ENCODE measurements at places on chromosomes 1 and 21.

GRCh38 chr1:10068605-10069294 lies 36.0 kb downstream of the UBE4B start:
- DNase-seq: no peak

DNA sequence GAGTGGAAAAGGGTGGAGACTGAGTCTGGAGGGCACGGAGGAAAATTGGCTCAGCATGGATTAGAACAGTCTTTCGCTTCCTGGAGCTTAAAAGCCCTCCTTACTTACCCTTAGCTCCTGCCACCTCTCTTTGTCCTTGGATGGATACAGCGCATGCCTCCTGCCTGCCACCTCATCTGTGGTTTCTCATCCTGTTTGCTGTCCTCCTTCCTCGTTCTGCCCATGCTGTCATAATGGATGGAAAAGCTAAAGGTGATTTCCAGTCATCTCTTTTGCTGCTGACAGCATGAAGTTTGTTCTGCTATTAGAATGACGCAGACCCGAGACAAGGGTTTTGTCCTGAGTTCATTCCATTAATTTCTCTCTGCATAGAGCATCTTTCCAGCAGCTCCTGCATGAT lies 425.9 kb downstream of the KIF26B start:
- DNase-seq: no peak

- DNase-seq: no peak
Measured at GRCh38 chr1:108847494-108847893, 9.4 kb downstream of the AKNAD1 start.

DNA sequence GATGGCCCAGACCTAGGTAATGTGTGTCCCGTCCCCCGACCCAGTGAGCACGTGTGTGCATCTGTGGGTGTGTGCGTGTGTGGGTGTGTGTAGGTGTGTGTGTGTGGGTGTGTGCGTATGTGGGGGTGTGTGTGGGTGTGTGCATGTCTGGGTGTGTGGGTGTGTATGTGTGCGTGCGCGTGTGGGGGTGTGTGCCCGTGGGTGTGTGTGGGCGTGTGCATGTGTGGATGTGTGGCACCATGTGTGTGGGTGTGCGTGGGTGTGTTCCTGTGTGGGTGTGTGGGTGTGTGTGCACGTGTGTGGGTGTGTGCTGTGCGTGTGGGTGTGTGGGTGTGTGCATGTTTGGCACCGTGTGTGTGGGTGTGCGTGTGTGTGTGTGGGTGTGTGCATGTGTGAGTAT lies 309.5 kb downstream of the KIF26B start:
- no peak for DNase-seq

GRCh38 chr1:170310014-170310405 lies 164.3 kb downstream of the NTMT2 start:
- no peak for DNase-seq

- no peak for DNase-seq
Measured at GRCh38 chr1:104987210-104987609, 1237.5 kb downstream of the AMY1C start.

DNA sequence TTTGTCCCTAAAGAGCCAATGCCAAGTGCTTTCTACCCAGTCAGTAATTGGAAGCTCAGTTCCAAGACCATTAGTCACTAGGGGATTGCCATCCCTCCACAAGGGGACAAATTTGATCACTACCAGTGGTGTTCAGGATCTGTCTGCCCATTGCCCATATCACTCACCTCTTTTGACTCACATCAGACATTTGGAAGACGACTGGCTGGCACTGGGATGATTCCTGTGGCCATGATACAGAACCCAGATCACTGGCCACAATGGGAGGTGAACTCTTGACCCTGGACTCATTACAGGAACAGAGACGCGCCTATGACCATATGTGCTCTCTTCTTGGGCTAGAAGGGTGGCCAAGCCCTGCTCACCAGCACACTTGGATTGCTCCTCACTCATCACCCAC lies 71.0 kb downstream of the COLGALT2 start:
- no peak for DNase-seq

DNA sequence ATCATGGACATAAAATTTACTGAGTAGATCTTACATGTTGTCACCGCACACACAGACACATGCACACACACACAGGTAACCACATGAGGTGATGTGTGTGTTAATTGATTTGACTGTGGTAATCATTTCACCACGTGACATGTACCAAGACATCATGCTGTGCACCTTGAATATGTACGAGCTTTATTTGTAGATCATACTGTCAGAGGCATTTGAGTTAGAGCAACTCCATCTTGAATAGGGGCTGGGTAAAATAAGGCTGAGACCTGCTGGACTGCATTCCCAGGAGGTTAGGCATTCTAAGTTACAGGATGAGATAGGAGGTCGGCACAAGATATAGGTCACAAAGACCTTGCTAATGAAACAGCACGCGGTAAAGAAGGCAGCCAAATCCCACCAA lies 31.7 kb upstream of the TRIM17 start:
- DNase-seq: no peak

DNA sequence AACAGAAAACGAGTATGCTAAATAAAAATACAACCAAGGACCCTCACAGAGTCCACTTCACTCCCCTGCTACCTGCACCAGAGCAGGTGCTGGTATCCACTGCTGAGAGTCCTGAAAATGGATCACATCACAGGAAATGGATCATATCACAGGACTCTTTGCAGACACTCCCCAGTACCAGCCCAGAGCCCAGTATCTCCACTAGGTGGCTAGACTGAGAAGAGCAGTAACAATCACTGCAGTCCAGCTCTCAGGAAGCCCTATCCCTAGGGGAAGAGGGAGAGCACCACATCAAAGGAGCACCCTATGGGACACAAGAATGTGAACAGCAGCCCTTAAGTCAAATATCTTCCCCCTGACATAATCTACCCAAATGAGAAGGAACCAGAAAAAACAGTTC lies 28.0 kb downstream of the AGBL4 start:
- no peak for DNase-seq

GRCh38 chr1:64470665-64471217 lies 812 bp downstream of the CACHD1 start:
- DNase-seq: no peak

DNA sequence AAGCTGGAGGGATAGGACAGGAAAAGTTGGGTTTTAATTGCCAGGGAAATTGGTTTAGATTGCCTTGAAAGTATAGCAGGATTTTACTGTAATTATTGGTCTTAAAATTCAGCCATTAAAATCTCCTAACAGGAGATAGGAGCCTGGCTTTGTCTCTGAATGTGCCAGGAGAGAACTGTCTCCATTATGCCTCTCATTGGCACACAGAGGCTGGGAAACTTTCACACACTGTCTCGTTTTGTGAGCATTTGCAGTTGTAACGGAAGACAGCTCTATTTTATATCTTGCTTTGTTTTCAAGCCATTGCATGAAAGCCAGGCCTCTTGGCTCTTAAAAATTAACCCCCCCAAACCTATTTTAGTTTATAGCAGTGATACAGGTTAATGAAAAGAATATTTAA lies 12.5 kb downstream of the DNAJC6 start:
- no peak for DNase-seq

GRCh38 chr21:46600305-46600704 lies 4.6 kb downstream of the S100B start:
- DNase-seq: no peak

DNA sequence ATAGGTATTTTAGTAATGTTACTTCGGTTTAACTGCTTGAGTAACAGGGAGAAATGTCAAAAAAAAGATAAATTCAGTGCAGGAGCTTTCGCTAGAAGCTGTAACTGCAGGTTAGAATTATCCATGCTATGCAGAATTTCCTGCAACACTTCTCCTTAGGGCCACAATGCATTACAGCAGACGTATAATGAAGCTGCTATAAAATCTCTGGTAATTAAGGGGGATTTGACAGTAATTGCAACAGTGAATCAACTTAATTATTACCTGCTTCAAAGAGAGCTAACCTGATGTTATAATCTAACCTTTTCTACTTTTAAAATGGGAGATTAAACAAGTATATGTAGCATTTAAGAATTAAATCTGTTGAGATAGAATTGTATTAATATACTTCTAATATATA lies 92.6 kb downstream of the ATG4C start:
- DNase-seq: no peak

DNA sequence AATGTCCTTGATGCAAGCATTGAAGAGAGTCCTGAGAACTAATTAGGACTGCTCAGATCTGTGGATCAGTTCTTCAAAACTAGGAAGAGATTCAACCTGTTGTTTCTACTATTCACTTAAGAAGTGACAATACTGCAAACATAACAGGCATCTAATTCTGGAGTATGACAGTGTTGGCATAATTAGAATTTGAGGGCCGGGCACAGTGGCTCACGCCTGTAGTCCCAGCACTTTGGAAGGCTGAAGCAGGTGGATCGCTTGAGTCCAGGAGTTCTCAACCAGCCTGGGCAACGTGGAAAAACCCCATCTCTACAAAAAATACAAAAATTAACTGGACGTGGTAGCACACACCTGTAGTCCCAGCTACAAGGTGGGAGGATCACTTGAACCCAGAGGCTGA lies 8.0 kb upstream of the FOXJ3 start:
- DNase-seq: no peak

DNA sequence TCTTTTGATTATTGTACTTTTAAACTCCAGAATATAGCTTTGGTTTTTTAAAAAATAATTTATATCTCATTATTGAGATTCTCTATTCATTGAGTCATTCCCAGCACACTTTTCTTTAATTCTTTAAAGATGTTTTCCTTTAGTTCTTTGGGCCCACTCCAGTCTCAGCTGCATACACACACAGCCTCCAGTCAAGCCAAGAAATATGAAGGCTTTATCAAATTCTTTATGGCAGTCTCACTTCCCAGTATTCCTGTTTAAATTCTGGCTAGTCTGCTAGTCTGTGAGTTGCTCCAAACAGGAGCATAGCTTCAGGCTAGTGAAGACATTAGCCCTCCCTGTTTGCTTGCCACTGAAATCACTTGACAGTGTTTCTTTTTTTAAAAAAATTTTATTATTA lies 61.2 kb downstream of the CRP start:
- DNase-seq: no peak
